ENCODE measurements at places on chromosomes 11 and 22.

DNA sequence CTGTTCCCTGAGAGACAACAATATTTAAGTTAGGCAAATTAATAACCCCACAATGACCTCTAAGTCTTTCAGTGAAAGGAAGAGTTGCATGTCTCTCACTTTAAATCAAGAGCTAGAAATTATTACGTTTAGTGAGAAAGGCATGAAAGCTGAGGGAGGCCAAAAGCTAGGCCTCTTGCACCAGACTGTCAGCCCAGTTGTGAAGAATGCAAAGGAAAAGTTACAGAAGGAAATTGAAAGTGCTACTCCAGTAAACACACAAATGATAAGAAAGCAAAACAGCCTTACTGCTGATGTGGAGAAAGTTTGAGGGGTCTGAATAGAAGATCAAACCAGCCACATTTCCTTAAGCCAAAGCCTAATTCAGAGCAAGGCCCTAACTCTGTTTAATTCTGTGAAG is 45.0 kb downstream of the BBOX1 start:
- no peak for DNase-seq

DNA sequence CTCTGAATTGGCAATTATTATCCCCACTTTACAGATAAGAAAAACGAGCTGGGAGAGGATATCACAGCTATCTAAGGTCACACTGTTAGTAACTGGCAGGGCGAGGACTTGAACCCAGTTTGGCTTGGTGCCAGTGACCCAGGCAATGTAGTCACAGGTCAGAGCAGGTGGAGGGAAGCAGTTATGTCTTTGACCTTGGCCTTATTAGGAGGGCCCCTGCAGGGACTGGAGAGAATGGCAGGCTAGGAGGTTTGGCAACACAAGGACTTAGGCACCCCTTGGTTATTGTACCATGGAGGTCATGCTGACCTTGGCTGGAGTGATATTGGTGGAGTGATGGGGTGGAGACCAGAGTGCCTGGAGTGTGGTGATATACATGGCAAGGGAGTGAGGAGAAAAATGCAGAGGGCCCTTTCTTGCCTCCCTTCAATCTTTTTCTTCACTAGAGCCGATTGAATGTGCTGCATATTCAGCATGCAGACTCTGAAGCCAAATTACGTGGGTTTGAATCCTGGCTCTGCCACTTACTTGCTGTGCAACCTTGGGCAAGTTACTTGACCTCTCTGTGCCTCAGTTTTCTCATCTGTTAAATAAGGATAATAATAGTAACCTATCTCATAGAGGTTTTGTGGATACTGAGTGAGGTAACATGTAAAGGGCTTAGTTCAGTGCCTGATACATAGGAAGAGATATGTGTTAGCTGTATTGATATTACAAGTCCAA is 92.7 kb upstream of the TBCEL start:
- no peak for DNase-seq

DNA sequence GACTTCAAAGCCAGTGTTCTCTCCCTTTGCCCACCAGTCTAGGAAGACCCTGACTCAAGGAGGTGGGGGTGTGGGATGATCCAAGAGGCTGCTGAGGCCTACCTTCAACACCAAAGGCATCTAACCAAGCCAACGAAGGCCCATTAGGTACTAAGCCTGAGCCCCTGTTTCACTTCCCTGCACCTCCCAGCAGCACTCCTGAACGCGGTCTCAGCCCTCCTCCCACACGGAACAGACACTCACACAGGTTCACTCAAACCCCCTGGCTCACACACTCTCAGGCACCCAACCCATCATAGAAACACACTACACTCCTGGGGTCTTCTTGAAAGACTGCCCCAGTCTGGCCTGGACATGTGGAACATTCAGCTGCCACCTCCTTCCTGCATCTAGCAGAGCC is 40.7 kb downstream of the SLC22A12 start:
- DNase-seq = no peak

GRCh38 chr11:94241896-94242295 is 62.5 kb upstream of the IZUMO1R start:
- DNase-seq = no peak

DNA sequence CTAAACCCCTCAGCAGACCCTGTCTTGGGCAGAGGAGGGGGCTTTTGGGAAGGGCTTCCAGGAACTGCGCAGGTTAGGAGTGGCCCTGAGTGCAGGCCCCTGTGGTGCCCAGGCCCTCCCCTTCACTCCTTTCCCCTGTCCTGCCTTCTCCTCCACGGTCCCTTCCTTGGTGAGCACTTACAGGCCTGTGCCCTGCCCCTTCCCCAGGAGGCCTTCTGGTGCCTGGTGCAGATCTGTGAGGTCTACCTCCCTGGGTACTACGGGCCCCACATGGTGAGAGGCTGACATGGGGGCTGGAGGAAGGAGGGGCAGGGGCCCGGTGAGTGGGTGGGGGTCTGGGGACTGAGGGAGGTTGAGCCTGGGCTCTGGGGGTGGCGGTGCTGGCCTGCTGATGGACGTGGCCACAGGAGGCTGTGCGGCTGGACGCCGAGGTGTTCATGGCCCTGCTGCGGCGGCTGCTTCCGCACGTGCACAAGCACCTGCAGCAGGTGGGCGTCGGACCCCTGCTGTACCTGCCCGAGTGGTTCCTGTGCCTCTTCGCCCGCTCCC is 2.6 kb downstream of the TBC1D10C start:
- no peak for DNase-seq

DNA sequence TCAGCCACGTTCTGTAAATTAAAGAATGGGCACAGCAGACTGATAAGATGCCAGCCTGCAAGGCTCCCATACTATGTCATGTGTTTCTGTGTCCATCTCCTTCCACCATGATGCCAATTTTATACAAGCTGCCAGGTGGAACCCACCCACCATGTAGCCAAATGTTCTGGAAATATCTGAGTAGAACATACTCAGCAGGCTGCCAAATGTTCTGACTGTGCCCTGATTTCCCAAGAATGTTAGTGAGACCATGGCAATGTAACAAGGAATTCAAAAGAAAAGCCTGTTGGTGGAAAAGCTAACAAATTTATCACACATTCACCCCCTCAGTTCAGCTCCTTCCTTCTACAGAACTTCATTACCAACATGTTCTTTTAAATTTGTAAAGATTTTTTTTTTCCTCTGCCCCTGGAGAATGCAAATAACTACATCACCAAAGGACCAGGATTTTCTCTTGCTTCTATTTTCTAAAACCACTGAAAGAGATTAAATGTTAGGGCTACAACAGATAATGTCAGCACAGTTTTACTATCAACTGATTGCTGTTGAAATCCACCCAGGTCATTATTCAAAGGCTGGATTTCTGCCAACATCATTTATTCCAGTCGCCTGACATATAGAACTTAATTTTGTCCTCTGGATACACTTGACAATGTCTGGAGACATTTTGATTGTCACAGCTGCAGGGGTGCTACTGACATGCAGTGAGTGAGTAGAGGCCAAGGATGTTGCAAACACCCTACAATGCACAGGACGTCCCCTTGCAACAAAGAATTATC is 3.1 kb downstream of the DMC1 start:
- no peak for DNase-seq

- no peak for DNase-seq
These were observed 7.6 kb downstream of the BAD start for GRCh38 chr11:64276653-64277431.

GRCh38 chr11:70493891-70494290 is 95.6 kb downstream of the CTTN start:
- no peak for DNase-seq

- DNase-seq = no peak
These were observed 51.2 kb upstream of the ARHGAP20 start for GRCh38 chr11:110763249-110764011.

DNA sequence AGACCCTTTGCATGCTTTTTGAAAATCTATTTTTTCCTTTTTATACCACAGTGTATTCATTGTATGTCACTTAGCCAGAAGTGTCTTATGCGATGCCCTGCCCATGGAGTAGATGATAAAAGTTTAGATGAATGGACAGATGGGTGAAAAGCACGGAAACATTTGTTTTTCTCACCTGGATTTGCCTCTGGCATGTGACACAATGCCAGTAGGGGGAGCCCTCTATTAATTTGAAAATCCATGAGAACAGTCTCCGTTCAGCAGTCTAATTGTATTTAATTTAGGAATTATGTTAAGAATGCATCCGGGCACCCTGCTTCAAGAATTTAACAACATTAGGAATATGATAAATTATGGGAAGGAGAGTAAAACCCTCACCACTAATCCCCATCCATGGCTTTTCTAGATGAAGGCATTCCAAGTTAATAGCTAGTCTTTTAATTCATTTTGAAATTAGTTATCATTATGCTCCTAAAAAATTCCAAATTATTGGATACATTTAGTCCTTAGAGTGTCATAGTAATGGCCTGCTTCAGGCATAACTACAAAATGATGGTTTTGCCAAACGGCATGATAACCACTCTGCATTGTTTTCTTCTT is 55.3 kb upstream of the ALKBH3 start:
- DNase-seq = no peak

- DNase-seq = no peak
These were observed 538.1 kb downstream of the SOX6 start for GRCh38 chr11:15818132-15818842.

DNA sequence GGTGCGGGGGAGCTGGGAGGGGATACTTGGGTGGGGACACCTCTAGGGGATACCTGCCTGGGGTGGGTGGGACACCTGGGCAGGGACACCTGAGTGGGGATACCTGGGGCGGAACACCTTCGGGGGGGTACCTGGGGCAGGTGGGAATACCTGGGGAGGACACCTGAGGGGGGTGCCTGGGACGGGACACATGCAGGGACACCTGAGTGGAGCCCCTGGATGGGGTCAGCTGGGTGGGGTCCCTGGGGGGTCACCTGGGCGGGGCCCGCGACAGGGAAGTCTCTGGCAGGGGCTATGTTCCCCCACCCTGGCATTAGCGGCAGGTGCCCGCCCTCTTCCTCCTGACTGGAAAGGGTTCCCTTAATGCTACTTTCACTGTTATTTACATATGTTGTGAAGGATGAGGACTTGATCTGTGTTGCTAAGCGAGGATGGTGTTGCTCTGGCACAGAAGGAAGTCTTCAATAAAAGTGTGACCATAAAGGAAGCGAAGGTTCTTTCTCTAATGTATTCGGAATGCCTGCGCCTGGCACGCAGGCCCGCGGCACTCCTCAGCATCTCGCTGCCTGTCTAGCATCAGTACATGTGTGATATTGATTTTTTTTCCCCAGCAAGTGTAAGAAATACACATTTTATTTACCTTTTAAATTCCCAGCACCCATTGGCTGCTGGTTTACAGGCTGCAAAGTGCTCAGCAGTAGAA is 801.7 kb downstream of the BRD1 start:
- DNase-seq = no peak

GRCh38 chr11:2508793-2509192 is 64.0 kb downstream of the KCNQ1 start:
- no peak for DNase-seq

- no peak for DNase-seq
These were observed 61.8 kb upstream of the NCAM1 start for GRCh38 chr11:112899235-112900006.

DNA sequence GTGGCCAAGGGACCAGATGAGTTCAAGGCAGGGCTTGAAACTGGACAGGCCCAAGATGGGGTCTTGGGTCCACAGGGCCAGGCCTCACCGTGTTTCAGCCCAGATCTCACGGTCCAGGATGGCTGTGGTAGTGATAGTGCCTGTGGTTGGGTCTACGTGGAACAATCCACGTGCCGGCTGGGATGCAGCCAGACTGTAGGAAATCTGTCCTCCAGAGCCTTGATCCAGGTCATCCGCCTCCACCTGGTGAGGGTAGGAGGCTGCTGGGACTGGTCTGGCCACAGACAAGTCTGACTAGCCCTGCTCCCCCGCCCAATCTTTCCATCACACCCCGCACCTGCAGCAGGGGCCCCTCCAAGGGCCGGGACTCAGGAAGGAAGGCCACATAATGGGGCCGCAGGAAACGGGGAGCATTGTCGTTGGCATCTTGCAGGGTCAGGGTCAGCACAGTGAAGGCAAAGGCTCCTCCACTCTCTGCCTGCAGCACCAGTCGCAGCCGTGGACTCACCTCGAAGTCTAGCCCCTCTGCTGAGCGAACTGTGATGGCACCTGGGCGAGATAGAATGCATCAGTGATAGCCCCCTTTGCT is 6.7 kb upstream of the TPP1 start:
- DNase-seq = no peak

- DNase-seq = no peak
These were observed 225.8 kb downstream of the ETS1 start for GRCh38 chr11:128361451-128362020.

DNA sequence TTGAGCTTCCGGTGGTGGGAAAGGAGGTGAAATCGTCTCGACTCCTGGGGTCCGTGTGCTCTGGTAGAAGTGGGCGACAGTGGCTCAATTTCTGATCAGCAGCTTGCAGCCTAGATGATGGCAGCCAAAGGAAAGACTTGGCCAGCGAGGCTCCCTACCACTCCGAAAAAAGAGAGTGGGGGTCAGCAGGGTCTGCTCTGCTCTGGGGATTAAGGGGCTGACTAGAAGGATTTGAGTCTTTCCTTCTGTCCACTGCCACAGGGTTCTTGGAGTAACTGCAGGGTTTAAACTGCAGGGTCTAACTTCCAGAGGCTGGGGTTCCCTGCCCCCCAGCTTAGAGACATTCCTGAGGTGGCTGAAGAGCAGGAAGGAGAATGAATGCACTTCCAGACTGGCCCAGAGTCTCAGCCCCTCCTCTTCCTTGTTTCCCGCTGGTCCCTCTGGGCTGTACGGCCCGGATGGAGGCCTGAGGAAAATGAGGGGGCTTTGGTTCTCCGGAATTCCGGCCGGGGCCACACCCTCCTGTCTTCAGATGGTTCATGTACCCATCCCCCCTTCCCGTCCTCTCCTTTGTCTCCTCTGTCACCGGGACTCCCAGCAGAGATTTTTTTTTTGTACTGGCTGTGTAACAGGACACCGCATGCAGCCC is 907 bp downstream of the SERPINH1 start:
- DNase-seq = no peak

DNA sequence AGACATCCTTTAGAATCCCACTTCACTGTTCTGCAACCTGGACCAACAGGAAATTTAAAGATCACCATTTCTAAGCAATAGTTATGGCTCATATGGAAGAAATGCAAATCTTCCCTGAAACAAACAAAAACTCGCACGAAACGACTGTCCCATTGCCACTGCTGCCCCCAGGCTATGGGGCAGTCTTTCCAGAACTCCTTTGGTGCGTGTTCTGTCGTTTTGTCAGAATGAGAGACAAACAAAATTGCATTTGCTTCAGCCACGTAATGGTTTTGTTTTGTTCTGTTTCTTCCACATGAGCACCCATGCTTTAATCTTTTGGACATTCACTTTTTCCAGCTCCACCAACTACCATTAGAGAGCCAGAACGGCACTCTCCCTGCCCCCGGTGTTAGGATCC is 10.8 kb upstream of the FBLN1 start:
- DNase-seq = no peak

- DNase-seq = no peak
These were observed 7.8 kb downstream of the DCPS start for GRCh38 chr11:126311401-126312291.

DNA sequence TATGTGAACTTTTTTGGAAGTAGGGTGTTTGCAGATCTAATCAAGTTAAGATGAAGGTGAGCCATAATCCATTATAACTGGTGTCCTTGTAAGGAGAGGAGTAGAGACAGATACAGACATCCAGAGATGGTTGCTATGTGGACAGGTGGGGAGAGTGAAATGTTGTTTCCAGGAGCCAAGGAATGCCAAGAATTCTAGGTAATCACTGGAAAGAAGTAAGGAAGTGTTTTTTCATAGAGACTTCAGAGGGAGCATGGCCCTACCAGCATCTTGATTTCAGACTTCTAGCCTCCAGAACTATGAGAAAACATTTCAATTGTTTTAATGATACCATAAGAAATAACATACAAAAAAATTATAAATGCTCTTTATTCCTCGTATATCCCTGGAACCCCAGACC is 320.5 kb upstream of the ANO3 start:
- DNase-seq = no peak

- DNase-seq = no peak
These were observed 67.0 kb downstream of the ST3GAL4 start for GRCh38 chr11:126422446-126422845.
